ENCODE measurements at places on chromosomes 11 and 22. TPM values are rescaled to one million over a fixed set of nuclear protein-coding genes. Genes with fewer than 3 reads are reported as not detected.

GRCh38 chr11:105219269-105219668 is 79.7 kb upstream of the CARD18 start:
- no peaks in the 10 kb centered on the region for H3K27me3 ChIP-seq
- H3K4me3 ChIP-seq: no peak overlapping the region
- H3K27ac ChIP-seq: no peak overlapping the region
- DNase-seq: no peak
- no peaks in the 10 kb centered on the region for H3K36me3 ChIP-seq

SEZ6L gene
- 0.49 TPM for total RNA-seq

- H3K36me3 ChIP-seq: no peaks in the 10 kb centered on the region
- no peaks in the 10 kb centered on the region for H3K4me1 ChIP-seq
- H3K27me3 ChIP-seq: no peaks in the 10 kb centered on the region
- H3K27ac ChIP-seq: no peak overlapping the region
- H3K4me3 ChIP-seq: no peak overlapping the region
These were observed 277.7 kb downstream of the OPCML start for GRCh38 chr11:133254601-133255000.

KRTAP5-1 gene
- not detected for total RNA-seq

DNA sequence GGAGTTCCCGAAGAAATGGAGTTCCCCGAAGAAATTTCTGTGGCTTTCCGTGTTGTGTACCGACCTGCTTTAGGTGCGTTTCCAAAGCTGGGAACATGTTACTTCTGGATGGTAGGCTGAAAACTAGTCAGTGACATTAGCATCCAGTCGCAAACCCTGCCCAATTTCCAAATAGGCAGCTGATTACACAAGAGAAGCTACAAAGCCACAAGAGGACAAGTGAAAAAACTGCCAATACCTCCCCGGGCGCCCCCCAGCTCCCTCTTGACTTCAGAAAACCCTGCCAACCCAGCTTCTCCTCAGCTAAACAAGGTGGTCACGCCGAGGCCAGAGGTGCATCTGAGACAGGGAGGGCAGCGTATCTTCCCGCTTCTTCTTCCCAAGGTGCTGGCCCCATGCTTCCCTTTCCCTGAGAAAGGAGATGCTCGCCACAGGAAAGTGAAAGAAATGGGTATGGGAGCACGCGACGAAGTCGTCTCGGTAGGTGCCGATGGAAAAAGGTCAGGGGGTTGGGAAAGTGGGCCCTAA is 551 bp downstream of the AGBL2 start:
- H3K4me3 ChIP-seq: peak overlapping the region; percentile 78
- H3K4me1 ChIP-seq: peaks cover 4% of the 10 kb centered on the region
- peaks cover 23% of the 10 kb centered on the region for H3K36me3 ChIP-seq
- no peaks in the 10 kb centered on the region for H3K27me3 ChIP-seq
- peak; percentile 66 for DNase-seq
- H3K27ac ChIP-seq: peak overlapping the region; percentile 79

- no peaks in the 10 kb centered on the region for H3K36me3 ChIP-seq
- DNase-seq: no peak
- no peaks in the 10 kb centered on the region for H3K27me3 ChIP-seq
- H3K27ac ChIP-seq: no peak overlapping the region
- H3K4me3 ChIP-seq: no peak overlapping the region
These were observed 36.7 kb downstream of the KIF18A start for GRCh38 chr11:28071305-28071704.

TRIM49 gene
- not detected for total RNA-seq

ETS1 gene
- total RNA-seq: 29.5 TPM

DNA sequence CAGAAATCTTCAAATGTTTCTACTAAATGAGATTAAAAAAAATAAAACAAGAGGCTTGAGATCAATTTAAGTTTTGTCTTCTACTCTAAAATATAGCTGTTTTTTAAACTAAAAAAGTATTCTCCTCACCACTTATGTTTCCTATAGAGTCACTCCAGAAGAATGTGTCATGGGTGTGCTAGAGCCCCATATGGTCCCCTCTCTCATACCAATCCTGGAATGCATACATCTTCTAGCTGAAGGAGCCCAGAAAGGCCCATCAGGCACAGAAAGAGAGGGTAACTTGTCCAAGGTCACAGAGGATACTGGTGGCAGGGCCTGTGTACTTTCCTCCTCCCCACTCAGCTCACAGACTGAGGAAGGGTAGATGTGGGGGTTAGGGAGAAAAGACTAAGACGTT is 34.4 kb downstream of the RELT start:
- H3K4me1 ChIP-seq: peaks cover 13% of the 10 kb centered on the region
- no peak overlapping the region for H3K27ac ChIP-seq
- no peak for DNase-seq
- no peaks in the 10 kb centered on the region for H3K27me3 ChIP-seq

POU2AF3 gene
- 2.5 TPM for total RNA-seq

DNA sequence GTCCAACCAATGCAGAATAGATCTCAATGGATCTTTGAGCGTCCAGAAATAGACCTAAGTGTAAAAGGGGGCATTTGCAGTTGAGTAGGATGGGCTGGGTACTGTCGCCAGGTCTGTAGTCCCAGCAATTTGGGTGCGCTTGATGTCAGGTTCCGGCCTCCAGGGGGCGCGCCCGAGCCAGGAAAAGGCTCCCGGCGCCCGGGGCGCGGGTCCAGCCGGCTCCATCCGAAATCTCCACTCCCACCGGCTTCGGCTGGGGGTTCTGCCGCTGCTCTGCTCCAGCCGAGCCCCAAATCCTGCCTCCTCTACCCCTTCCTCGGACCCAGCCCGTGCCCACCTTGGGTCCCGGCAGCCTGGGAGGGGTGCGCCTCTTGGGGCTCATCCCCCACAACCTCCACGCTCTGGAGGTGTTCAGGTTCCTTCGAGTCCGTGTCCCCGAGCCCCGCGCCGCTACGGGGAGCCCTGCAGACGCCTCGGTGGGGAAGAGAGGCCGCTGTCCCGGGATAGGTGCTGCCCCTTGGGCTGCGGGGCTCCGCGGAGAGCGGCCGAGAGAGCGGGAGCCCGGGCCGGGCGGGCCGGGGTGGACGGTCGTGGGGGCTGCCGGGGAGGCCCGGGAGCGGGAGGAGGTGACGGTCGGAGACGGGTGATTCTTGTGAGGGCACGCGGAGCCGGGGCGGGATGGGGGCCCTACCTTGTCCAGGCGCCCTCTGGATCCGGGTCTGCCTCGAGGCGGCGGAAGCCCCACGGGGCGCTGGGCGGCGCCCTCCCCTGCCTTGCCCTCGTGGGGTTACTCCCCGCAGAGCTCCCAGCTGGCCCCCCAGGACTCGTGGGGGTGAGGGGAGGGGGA is 13.0 kb upstream of the CYB5R3 start:
- no peaks in the 10 kb centered on the region for H3K36me3 ChIP-seq
- DNase-seq: peak; percentile 86
- no peaks in the 10 kb centered on the region for H3K27me3 ChIP-seq
- peak overlapping the region; percentile 74 for H3K27ac ChIP-seq
- peak overlapping the region; percentile 52 for H3K4me3 ChIP-seq
- peaks cover 15% of the 10 kb centered on the region for H3K4me1 ChIP-seq

RIBC2 gene
- total RNA-seq: not detected

GRCh38 chr11:639332-639955 is 2.4 kb downstream of the DRD4 start:
- no peaks in the 10 kb centered on the region for H3K36me3 ChIP-seq
- H3K27me3 ChIP-seq: peaks cover 8% of the 10 kb centered on the region
- no peak overlapping the region for H3K4me3 ChIP-seq
- H3K27ac ChIP-seq: no peak overlapping the region
- no peaks in the 10 kb centered on the region for H3K4me1 ChIP-seq

LMO1 gene
- total RNA-seq: not detected

C11orf87 gene
- total RNA-seq: not detected

RBMXL2 gene
- not detected for total RNA-seq

DNA sequence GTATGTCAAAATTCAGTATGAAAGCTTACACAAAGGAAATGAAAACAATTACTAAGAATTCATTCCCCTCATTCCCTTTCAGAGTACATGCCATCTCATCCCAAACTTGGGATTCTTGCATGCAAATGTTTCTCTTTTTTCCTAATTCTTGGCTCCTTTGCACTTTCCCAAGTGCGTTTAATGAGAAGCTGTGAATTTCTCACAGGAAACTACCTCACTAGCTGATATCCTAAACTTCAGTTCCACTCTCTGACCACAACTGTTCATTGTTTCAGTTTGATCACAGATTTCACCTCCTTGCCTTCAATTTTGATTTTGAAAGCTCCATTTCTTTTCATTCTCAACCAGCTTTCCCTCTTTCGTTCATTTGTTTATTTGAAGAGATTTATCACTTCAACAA is 5.9 kb upstream of the ARL14EP start:
- no peaks in the 10 kb centered on the region for H3K27me3 ChIP-seq
- no peaks in the 10 kb centered on the region for H3K36me3 ChIP-seq
- no peaks in the 10 kb centered on the region for H3K4me1 ChIP-seq
- H3K27ac ChIP-seq: no peak overlapping the region

SGSM1 gene
- 3.6 TPM for total RNA-seq

DNA sequence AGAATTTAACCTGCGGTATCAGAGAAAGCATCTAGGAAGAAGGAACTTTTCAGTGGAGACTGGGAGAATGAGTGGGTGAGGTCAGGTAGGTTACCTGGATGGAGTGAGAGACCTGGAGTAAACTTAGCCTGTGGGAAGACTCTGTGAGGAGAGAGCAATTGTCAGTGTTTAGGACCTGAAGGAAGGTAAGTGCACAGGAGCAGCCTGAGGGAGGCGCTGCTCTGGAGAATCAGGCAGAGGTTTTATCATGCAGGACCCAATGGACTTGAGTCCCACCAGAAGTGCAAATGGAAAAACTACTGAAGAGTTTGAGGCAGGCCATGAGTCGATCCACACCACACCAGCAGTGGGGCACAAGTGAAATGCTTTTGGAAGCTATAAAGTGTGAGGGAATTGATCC is 10.6 kb upstream of the IFTAP start:
- H3K27ac ChIP-seq: no peak overlapping the region
- no peaks in the 10 kb centered on the region for H3K36me3 ChIP-seq
- H3K27me3 ChIP-seq: no peaks in the 10 kb centered on the region
- no peaks in the 10 kb centered on the region for H3K4me1 ChIP-seq
- DNase-seq: no peak
- H3K4me3 ChIP-seq: no peak overlapping the region

- no peak overlapping the region for H3K27ac ChIP-seq
- no peaks in the 10 kb centered on the region for H3K4me1 ChIP-seq
- DNase-seq: no peak
- H3K36me3 ChIP-seq: no peaks in the 10 kb centered on the region
- H3K27me3 ChIP-seq: no peaks in the 10 kb centered on the region
These were observed 176.3 kb upstream of the TMEM45B start for GRCh38 chr11:129639300-129639699.

GRCh38 chr11:65491614-65492386 is 7.0 kb upstream of the MALAT1 start:
- H3K4me1 ChIP-seq: peaks cover 95% of the 10 kb centered on the region
- DNase-seq: peak; percentile 94
- peak overlapping the region; percentile 96 for H3K27ac ChIP-seq
- no peaks in the 10 kb centered on the region for H3K27me3 ChIP-seq
- no peaks in the 10 kb centered on the region for H3K36me3 ChIP-seq

GRCh38 chr11:24391167-24391566 is 105.7 kb upstream of the LUZP2 start:
- no peak overlapping the region for H3K27ac ChIP-seq
- DNase-seq: no peak
- no peaks in the 10 kb centered on the region for H3K4me1 ChIP-seq
- no peaks in the 10 kb centered on the region for H3K36me3 ChIP-seq
- no peak overlapping the region for H3K4me3 ChIP-seq

DNA sequence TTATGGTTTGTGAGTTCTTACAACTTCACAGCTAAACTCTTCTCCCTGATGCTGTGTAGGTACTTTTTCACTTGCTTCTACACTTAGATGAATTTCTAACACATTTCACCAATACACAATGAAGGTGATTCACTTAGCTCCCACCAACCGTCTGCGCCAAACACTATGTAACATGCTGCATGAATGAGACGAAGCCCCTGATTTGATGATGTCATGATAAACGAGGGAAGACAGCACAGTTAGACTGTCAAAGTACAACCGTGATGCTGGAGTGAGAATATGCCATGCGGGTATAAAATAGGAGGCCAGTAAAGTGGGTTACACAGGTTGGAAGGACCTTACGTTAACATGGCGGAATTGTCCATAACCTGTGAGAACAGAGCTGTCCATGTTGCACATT is 100.8 kb downstream of the KCNA4 start:
- no peak overlapping the region for H3K27ac ChIP-seq
- no peaks in the 10 kb centered on the region for H3K36me3 ChIP-seq
- H3K4me1 ChIP-seq: no peaks in the 10 kb centered on the region
- no peak overlapping the region for H3K4me3 ChIP-seq
- no peaks in the 10 kb centered on the region for H3K27me3 ChIP-seq

DNA sequence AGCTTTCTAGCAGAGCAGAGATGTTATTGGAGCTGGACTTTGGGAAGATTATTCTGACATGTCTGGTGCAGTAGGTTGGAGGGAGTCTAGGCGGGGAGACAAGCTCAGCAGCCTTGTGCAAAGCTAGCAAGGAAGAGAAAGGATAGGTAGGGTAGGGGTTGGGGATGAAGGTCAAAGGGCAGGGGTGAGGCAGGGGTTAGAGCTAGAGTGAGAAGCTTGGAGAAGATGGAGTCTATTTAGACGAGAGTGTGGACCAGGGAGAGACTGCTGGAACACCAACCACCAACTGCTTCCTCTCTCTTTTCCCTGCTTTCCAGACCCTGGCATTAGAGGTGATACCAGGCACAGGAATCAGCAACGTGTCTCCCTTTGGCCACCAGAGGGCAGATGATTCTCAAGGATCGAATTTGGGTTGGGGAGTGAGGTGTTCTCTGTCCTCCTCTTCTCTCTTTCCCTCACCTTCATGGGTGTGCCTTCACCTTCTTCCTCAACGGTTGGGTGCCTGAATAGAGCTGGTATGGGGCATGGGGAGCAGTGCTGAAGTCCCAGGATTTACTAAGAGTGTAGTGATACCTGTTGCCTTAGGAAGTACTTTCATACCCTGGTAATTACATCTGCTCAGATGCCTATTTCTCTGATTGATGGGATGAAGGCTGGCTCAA is 1.8 kb upstream of the MARK2 start:
- H3K27me3 ChIP-seq: no peaks in the 10 kb centered on the region
- peak; percentile 87 for DNase-seq
- H3K4me3 ChIP-seq: no peak overlapping the region

DNA sequence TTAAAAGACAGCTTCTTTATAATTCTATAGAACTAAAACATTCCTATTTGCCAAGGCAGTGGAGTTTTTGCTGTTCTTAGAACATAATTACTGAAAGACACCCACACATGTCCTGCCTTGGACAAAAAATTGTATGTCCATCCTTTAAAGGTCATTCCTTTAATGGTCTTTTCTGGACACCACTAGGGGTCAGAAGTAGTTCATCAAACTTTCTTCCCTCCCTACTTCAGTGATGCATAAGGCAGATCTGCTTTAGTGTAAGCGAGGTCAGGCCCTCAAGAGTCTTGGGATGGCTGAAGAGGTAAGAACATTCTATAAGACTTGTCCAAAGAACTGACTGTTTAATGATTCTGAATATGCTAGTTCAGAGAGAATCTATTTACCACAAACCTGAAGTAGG is 4.3 kb upstream of the OR51V1 start:
- H3K36me3 ChIP-seq: no peaks in the 10 kb centered on the region
- H3K27ac ChIP-seq: no peak overlapping the region
- H3K4me1 ChIP-seq: no peaks in the 10 kb centered on the region
- H3K4me3 ChIP-seq: no peak overlapping the region
- no peak for DNase-seq

TTLL8 gene
- total RNA-seq: not detected

CCDC116 gene
- total RNA-seq: 0.33 TPM

CARNS1 gene
- total RNA-seq: 0.55 TPM

Measured in sigmoid colon (tissue), 7 donors.